NCI-H187 treated with DMSO at 0.1 percent for 48 hours (cell line): ENCODE measurements at places on chromosomes 1 and 21.
A peak's percentile ranks its signal among the peaks of the same experiment; 100 is the strongest.

DNA sequence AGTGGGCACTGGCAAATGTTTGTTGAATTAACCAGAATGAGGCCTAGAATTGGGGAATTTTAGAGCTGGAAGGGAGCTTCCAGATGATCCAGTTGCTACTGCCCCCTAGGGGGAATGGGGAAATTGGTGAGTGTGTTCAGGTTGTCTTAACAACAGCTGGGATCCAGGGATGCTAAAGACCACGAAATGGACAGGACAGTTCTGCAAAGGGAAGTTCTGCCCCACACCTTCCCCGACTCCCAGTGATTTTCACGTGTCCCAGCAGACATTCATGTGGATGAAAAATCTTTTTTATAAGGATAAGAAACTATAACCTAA lies 33.9 kb downstream of the TRIM62 start:
- DNase-seq, result no peak

DNA sequence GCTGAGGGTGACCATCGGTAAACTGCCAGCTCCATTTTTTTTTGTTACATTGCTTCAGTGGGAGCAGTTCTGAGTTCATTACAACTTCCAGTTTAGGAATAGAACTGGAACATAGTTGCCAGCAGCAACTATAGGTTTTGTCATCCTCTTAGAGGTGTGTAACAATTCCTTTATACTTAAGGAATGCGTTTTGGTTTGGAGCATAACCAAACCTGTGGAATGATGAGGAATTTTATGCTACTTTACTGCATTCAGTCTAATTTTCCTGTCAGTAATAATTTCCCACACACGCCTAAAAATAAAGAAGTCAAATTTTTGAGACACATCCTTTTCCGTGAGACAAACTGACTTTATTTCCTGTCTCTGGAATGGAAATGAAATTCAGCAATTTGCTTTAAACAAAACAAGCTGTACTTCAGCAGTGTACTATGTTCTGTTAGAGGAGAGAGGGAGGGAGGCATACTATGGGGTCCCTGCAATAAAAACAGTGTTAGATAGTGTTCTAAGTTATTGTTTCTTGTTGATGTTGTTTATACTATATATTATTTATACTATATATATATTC lies 4.8 kb upstream of the AMPD1 start:
- DNase-seq, result no peak

- DNase-seq, result no peak
Measured at GRCh38 chr1:19744886-19745285, 54.8 kb downstream of the TMCO4 start.

DNA sequence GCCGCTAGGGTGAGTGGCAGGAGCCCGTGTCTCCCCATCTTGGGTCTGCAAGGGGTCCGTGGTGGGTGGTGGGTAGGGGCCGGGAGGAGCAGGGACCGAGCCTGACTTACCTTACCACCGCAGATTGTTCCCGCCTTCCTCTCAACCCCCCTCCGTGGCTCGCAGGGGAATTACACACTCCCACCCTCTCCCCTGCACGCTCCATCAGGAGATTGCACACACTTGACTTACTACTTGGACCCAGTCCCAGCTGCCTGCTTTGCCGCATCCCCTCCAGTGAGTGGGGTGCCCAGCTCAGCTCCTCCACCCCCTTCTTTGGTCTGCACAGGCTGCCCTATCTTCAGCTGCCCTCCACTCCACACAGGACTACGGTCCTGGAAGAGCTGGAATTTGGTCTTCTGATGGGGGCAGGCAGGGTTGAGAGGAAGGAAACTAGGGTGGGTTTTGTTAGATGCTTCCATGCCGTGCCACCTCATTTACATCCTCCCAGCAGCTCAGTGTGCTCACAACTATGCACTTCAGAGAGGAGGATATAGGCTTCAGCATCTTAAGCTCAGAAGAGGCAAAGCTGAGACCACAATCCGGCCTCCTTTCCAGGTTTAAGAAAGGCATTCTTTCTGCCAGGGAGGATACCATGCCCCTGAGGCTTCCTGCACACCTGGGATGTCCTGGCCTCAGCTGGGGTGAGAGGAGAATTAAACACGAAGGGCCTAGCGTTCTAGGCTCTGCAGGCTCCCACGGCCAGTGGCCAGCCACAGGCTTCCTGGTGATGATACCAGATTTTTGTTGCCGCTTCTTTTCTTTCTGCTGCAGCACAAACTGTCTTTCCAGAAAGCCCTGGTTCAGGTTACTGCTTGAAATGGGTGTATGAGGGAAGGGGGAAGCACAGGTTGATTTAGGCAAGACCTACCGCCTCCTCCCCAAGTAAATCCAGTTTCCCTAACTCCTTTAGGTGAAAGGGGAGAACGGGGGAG lies 2.3 kb downstream of the KCNC4 start:
- no peak for DNase-seq

GRCh38 chr1:6097824-6098223 lies 52.1 kb downstream of the KCNAB2 start:
- DNase-seq, result no peak

GRCh38 chr1:231814521-231814920 lies 187.9 kb downstream of the DISC1 start:
- DNase-seq, result no peak

- no peak for DNase-seq
Measured at GRCh38 chr1:45974541-45975269, 157.7 kb downstream of the PIK3R3 start.

- peak; percentile 13 for DNase-seq
Measured at GRCh38 chr1:94901841-94902240, 25.1 kb downstream of the CNN3 start.

- DNase-seq, result no peak
Measured at GRCh38 chr1:204975021-204975420, 68.0 kb upstream of the CNTN2 start.

DNA sequence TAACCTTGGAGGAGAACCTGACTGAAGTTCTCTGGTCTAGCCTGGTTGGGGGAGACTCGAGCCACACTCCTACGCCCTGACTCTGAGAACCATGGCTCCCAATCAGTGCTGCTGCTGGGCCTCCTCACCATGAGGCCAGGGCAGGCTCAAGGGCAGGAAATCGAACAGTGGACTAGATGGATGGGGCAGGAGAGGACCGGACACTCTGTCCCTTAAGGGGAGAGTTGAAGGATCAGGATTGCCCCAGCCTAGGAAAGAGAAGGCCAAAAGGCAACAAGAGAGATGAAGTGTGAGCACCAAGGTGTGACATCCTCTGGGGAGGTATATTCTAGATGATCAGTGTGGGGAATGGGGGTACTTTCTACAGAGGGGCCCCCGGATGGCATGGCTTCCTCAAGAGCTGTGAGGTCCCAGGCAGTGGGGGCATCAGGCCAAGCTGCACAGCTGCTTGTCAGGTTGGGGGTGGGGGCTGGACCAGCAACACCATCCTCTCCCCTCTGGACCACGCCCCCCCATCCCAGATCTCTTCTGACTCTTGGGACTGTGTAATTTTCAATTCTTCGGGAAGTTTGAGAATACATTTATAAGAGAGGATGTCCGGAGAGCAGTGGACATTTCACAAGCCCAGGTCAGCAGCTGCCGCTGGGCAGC lies 34.0 kb downstream of the MX1 start:
- no peak for DNase-seq

DNA sequence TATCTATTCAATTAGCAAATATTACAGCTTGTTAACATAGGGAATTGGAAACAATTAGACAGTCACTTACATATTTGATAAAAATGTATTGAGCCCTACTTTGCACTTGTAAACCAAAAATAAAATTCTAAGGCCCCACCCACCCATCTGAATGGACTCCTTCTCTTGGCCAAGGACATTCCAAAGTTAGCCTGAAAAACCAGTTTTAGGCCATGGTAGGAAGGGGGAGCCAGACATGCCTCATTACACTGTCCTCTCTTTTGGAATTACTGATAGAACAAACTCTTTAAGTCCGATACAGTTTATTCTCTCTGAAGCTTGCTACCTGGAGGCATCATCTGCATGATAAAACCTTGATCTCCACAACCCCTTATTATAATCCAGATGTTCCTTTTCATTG lies 28.0 kb upstream of the TSPAN2 start:
- no peak for DNase-seq

DNA sequence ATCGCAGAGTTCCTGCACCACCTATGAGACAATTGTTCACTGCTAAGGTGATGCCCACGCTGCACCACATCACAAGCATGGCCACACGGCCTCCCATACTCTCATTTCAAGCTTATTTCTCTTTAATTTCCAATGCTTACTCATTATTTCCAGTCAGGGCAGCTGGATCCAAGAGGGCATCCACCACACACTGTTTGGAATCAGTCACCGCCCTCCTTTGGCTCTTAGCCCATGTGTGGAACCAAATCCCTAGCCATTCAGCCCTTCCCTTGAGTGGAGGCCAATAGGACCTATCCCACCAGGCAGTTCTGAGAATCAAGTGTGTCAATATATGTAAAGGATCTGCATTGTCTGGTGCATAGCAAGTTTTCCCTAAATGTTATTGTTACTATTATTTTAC lies 26.3 kb upstream of the PALMD start:
- no peak for DNase-seq

DNA sequence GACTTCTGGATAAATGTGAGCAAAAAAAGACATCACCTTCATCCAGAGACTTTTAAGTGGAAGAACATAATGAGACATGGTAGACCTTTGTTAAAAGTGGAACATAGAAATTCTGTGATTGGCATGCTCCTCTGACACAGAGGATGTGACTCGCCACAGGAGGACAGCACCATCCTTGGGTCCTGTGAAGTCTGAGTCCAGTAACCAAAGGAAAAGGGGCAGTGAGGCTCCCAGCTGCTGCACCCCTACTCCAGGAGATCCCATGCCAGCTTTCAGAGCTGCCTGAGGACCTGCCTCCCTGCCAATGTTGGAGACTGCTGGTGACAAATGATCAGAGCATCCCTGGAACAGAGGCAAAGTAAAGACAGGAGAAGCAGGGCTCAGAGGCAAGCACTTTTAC lies 136.2 kb downstream of the BRINP2 start:
- DNase-seq, result no peak

DNA sequence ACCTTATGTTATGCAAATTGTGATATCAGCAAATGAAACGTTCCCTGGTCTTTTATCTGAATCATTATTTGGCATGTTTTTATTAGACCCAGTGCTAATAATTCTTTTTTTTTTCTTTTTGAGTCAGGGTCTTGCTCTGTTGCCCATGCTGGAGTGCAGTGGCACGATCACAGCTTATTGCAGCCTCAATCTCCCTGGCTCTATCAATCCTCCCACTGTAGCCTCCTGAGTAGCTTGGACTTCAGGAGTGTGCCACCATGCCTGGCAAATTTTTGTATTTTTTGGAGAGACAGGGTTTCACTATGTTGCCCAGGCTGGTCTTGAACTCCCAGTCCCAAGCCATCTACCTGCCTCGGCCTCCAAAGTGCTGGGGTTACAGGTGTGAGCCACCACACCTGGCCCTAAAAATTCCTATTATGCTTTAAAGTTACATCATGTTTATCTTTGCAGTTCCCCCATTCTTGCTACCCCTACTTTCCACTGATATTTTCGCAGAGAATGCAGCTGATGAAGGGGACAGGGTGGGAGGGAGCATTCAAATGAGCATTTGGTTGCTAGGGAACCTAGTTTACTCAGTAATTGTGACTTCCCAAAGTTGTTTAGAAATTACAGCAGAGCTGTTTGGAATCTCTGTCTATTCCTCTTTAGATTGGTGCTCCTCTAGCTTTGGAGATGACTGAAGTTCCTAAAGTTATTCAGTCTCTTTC lies 18.4 kb downstream of the C1orf21 start:
- DNase-seq, result no peak

DNA sequence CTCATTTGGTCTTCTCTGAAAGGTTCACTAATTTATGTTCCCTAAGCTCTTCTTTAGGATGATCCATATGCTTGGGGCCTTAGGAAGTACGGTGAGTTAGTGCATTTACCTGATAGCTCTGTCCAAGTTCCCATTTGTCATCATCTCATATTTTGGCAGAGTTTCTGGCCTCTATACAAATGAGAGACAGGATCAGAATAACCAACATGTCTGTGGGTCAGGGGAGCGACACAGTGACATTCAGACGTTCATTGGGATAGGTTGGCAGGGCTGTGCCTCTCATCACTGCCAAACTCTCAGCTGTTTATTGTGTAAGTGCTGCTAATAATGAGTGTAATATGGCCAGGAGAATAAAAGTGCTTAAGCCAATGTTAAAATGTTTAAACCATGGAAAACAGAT lies 561.1 kb upstream of the ZRANB2 start:
- no peak for DNase-seq

GRCh38 chr1:12113433-12114339 lies 50.6 kb downstream of the TNFRSF8 start:
- DNase-seq, result no peak

GRCh38 chr1:85460555-85461088 lies 4.3 kb downstream of the DDAH1 start:
- DNase-seq, result no peak

- DNase-seq, result no peak
Measured at GRCh38 chr1:154777154-154777553, 92.9 kb downstream of the KCNN3 start.

GRCh38 chr1:204513117-204513716 lies 3.0 kb upstream of the MDM4 start:
- DNase-seq, result no peak

DNA sequence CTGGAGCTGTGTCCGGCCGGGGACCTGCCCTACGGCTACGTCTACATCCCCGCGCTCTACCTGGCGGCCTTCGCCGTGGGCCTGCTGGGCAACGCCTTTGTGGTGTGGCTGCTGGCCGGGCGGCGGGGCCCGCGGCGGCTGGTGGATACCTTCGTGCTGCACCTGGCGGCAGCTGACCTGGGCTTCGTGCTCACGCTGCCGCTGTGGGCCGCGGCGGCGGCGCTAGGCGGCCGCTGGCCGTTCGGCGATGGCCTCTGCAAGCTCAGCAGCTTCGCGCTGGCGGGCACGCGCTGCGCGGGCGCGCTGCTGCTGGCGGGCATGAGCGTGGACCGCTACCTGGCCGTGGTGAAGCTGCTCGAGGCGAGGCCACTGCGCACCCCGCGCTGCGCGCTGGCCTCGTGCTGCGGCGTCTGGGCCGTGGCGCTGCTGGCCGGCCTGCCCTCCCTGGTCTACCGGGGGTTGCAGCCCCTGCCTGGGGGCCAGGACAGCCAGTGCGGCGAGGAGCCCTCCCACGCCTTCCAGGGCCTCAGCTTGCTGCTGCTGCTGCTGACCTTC lies 412 bp downstream of the GPR25 start:
- no peak for DNase-seq

- peak; percentile 92 for DNase-seq
Measured at GRCh38 chr1:147579934-147580537, 38.7 kb downstream of the BCL9 start.

DNA sequence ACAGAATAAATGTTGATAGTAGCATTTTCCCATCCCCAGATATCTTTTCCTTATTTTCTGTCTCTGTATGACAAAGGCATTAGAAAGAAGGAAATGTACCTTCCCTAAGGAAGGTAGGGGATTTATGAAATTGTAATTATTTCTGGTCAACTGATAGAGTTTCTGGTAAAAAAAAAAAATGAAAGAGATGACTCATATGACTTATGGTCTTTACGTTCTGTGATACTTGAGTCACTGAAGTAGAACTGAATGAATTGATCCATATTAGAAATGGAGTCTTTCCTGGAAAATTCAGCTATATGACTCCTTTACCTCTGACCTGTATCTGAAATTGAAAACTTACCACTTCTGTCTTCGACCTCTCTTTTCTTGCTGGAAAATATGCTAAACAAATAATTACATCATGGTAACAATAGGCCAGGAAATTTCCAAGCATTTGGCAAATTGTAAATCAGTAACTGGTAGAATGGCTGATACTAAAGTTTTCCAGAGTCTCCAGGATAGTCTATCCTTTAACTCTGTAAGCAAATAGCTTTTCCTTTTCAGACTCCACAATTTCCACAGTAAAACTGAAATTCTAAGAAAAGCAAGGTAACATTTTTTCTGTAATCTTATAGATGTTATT lies 364.3 kb upstream of the PTBP2 start:
- no peak for DNase-seq
